ENCODE measurements at places on chromosomes 4 and X. TPM values are rescaled to one million over a fixed set of nuclear protein-coding genes. Genes with fewer than 3 reads are reported as not detected.

- peak; percentile 48 for DNase-seq
Observed at GRCh38 chr4:8319061-8319460, 49.5 kb downstream of the HTRA3 start.

- peak; percentile 60 for DNase-seq
Observed at GRCh38 chrX:49106930-49107329, 16.6 kb downstream of the GPKOW start.

- no peak for DNase-seq
Observed at GRCh38 chr4:120714417-120715010, 208.0 kb downstream of the PRDM5 start.

DNA sequence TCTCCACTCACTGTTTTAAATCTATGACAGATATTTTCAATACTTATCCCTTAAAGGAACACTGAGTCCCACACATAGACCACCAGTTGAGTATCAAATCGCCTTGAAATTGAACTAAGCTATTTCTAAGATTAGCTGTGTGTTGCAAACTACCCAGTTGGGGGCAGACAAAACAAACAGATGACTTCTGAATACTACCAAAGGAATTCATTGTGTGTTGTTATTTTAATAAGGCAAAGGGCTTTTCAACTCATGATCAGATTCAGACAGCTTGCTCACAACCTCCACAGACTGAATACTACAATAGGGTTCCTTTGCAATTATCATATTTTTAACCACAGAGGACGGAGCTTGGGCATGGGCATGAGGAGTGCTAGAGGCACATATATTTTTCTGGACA, 283.0 kb upstream of the GPC4 start:
- DNase-seq = no peak

DNA sequence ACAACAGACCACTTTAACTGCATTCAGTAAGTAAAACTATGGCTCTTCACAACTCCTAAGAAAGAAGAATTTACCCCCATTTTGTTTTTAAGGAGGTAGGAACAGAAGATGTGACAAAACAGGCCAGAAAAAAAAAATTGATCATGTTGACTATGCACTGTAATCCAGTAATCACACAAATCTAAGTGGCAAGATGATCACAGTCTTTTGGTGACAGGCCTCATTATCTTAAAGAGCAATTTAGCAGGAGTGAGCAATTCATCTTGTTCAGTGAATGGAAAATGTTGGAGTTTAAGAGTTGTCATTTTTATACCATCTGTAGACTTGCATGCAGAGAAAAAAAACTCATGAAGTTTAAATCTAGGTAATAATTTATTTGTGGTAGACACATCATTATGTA, 115.1 kb downstream of the SLC39A8 start:
- DNase-seq = no peak

DNA sequence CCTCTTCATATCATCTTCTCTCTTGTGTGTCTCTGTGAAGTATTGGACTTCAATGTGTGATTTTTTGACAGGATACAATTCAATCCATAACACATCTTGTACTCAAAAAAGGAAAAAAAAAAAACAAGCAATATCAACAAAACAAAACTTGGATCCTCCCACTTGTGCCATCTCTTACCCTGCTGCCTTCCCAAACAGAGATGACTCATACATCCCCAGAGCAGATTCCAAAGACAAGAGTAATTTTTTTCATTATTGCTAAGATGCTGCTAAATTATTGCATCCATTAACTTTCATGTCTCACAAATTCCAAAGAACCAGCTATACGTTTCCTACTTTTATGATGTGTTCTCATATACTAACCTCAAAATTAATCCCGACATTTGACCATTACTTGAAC, 479.2 kb downstream of the GBA3 start:
- no peak for DNase-seq

- DNase-seq = no peak
Observed at GRCh38 chr4:173418639-173419038, 19.7 kb upstream of the SCRG1 start.

DNA sequence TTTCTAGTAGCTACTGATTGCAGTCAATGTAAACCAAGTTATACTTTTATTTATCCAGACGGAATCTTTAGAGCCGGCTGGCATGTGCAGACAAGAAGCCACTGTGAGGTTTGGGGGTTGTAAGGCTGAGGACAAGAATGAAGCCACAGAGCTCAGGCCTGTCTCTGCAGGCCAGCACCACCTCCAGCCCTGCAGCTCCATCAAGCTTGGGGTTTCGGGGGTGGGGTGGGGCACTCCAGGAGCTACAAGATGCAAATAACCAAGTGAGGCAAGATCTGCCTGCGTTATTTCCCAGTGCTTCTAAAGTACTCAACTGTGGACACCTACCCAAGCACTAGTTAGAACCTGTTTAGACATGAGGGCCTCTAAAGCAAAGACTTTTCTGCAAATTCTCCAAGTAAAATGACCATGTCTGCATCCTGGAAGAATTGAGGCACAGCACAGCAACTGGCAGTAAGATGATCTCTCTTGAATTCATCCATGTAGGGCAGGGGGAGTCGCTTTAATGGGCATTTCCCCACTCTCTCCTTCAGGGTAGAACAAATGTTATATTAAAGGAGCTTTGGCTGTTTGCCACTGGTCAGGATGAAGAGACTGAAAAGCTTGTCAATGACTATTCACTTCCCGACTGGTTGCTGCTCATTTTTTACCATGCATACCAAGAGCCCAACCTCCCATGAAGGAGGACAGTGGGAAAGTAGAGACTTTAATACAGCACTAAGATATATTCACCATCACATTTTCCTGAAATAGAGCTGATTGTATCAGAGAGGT, 222.5 kb downstream of the MGST2 start:
- DNase-seq = no peak

The GABRG1 gene
- total RNA-seq = not detected

The PAGE2 gene
- not detected for total RNA-seq

The TRMT10A gene
- 4.0 TPM for total RNA-seq

The CENPVL3 gene
- total RNA-seq = not detected

All from psoas muscle (tissue), 8 donors.